ENCODE measurements at places on chromosomes 5 and 9.

DNA sequence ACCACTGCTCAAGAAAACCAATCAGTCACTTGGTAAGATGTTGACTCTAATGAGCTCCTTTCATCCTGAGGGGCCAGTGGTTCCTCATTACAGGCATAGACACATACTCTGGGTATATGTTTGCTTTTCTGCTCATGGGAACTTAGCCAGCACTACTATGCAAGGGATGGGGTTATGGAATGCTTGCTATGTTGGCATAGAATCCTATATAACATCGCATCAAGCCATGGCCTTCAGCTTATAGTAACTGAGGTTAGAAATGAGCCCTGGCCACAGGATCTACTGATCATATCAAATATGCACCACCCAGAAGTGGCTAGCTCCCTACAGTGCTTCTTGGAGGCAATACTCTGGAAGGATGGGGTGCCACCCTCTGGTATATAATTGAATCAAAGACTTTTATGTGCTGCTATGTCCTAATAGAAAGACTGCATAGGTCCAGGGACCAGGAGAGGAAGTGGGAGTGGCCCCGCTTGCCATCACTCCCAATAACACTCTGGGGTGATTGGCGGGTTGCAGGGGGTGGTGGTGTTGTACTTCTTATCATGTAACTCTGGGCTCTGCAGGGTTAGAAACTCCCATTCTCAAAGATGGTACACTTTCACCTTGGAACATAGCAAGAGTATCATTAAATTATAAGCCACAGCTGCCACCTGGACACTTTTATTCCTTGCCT lies 70.3 kb downstream of the ZNF366 start:
- no peak for DNase-seq

- no peak for DNase-seq
Measured at GRCh38 chr5:133405275-133406034, 206.9 kb downstream of the FSTL4 start.

DNA sequence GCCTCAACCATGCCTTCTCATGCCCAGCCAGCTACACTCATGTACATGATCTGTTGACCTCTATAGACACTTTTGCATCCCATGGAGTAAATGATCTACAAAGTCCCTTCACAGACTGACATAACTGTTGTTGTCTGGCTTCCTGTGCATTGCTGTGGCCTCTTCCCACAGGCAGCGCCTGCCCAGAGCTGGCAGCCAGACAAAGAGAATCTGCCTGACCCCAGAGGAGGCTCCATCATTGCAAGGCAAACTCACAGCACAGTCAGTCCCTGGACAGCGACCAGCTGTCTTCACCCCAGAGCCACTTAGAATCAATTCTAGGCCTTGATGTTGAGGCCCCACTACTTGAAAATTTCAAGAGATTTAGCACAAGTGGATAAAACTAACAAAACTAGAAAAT lies 65.5 kb downstream of the INSYN2B start:
- DNase-seq: no peak

DNA sequence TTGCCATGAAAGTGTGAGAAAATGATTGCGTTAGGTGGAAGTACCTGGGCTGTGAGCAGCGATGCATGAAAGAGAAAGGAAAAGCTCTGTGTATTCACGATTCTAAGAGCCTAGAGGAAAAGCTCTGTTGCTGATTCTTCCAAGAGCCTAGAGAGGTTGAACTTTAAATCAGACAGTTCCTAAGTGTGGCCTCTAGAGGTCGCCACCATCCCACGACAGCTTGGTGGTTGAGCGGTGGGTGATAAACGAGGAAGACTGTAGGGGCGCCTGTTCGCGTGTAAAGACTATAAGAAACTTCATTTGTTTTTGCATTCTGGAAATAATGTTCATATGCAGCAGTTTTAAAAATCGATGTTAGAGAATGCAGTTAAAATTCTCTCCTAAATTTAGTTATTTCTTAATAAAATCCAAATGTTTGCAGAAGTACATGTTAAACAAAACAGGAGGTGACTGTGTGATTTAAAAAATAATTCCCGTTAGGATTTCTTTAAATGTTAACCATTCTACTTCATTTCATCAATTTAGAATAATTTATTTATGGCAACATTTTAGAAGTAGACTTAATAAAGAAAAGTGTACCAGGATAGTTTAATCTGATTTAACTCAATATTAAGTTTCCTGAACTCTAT lies 107.7 kb downstream of the TENT4A start:
- peak; percentile 71 for DNase-seq

DNA sequence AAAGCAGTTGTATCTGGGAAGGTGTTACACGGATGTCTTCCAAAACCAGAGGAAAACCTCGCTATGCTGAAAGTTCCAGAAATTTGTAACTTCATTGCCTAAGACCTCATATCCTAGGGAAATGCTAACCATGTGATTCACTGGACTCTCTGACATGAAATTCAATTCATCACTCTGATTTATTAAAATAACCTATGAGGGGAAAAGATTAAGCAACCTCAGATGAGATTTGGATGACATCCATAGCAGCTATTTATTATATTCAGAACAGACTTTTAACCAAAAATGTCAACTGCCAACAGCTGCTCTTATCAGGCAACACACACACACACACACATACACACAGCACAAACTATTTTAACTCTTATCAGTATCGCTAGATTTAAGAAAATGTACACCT lies 1006.4 kb upstream of the CTNND2 start:
- DNase-seq: no peak

- no peak for DNase-seq
Measured at GRCh38 chr5:172887692-172888091, 53.6 kb downstream of the ERGIC1 start.

GRCh38 chr9:113593682-113594281 lies 130.3 kb downstream of the RGS3 start:
- DNase-seq: no peak

GRCh38 chr5:173884402-173885053 lies 3.6 kb upstream of the CPEB4 start:
- DNase-seq: peak; percentile 75

DNA sequence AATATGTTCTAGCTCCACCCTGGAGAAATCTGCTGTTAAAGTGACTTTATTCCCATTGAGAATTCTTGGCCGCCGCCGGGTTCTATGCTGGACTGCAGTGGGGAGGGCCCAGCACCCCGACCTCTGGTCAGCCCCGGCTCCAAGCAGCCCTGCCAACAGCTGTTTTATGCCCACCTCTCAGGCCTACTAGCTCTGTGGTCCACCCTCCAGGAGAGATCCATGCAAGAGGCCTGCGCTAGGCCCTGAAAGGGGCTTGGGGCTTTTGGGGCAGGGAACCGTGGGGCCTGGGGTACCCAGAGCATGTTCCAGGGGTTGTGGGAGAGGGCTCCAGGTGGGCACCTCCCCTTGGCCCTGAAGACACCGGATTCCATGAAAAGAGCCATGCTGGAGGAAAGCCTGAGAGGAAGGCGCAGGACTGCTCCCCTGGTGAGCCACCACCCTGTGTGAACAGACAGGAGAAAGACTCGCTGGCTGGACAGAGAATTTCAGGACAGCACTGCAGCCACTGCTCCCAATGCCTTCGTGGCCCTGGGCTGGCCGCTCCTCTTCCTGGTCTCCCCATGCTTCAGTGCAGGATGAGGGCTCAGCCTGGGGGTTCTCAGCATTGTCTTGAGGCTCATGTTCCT lies 44.6 kb upstream of the RUFY1 start:
- DNase-seq: no peak

- DNase-seq: no peak
Measured at GRCh38 chr5:160297776-160298175, 14.6 kb downstream of the CCNJL start.

DNA sequence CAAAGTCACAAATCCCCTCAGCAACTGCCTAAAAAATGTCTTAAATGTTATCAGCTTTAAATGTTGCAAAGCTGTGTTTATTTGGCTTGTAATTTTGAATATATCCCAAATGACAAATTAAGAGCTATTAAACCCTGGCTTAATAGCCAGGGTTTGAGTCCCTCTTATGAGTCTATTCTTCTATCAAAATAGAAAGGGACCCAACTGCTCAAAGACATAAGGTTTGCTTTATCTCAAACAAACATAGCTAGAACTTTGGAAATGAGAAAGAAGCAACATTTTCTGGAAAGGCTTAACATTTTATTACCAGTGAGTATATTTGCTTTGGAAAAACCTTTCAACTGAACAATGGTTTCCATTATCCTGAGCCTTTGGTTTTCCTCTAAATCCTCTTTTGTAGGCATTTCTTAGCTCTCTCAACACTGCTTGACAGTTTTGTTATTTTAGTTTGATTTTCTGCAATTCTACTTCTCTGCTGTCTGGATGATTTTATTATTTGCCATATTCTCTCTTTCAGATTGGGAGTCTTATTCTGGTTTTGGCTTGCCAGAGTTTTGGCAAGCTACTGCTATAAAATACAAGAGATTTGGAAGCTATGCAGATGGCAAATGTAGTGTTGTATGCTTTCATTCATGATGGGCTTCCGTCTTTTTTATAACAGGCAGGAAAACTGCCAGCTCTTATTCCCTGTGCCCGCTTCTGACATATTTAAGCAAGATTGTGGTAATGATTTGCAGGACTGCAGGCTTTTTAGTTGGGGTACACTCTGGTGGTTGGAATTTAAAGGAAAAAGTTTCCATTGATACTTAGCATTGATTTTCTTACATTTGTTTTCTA lies 734.9 kb downstream of the DTWD2 start:
- DNase-seq: no peak

GRCh38 chr5:124060413-124061067 lies 548.6 kb downstream of the CSNK1G3 start:
- no peak for DNase-seq

GRCh38 chr9:8907868-8908267 lies 1108.3 kb upstream of the DMAC1 start:
- DNase-seq: no peak

GRCh38 chr5:13477118-13477737 lies 467.3 kb downstream of the DNAH5 start:
- no peak for DNase-seq

- no peak for DNase-seq
Measured at GRCh38 chr5:106759581-106759980, 911.2 kb downstream of the EFNA5 start.

DNA sequence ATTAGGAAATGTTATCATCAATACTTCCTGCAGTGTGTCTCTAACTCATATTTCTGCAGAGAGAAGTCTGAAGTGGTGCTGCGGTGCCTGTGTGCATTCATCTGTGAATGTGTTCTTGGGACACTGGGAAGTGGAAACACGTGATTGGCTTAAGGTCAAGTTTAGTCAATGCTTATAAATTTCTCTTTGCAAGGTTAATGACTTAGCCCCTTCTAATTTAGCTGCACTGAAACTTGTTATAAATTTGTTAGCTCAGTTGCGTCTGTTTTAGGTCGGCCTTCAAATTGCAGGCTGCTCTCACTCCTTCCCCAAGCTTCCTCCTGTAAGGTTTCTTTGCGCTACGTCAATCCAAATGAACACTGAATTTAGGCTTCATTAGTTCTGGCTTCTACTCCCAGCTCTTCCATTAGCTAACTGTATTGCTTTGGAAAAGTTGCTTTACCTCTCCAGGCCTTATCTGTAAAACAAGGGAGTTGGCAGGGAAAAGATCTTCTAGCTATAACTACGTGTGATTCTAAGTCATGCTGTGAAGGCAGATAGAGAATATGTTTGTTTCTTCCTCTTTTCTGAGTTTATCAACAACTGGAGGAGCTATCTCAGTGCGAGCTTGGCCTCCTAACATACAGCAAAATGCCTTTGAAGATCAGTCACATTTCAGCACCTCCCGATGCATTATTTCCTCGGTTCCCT lies 341.8 kb downstream of the NFIB start:
- DNase-seq: no peak

DNA sequence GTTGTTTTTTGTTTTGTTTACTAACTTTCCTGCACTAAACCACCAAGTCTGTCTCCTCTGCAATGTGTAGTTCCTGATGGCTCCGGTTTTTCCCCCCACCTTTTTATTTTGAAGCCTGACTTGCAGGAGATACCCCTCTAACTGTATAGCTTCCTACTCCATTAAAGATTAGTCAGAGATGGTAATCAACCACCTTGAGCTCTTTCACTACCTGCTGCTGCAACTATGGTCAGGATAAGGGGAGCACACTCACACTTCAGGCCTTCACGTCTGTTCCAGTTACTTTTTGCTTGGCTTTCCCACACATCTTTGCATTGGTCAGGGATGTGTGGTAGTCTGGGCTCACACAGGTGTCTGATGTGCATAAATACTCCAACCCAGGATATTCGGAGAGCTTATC lies 63.4 kb downstream of the NR6A1 start:
- no peak for DNase-seq

GRCh38 chr9:129550199-129550839 lies 70.6 kb downstream of the C9orf50 start:
- no peak for DNase-seq

GRCh38 chr5:80796846-80797245 lies 142.1 kb upstream of the DHFR start:
- DNase-seq: no peak

DNA sequence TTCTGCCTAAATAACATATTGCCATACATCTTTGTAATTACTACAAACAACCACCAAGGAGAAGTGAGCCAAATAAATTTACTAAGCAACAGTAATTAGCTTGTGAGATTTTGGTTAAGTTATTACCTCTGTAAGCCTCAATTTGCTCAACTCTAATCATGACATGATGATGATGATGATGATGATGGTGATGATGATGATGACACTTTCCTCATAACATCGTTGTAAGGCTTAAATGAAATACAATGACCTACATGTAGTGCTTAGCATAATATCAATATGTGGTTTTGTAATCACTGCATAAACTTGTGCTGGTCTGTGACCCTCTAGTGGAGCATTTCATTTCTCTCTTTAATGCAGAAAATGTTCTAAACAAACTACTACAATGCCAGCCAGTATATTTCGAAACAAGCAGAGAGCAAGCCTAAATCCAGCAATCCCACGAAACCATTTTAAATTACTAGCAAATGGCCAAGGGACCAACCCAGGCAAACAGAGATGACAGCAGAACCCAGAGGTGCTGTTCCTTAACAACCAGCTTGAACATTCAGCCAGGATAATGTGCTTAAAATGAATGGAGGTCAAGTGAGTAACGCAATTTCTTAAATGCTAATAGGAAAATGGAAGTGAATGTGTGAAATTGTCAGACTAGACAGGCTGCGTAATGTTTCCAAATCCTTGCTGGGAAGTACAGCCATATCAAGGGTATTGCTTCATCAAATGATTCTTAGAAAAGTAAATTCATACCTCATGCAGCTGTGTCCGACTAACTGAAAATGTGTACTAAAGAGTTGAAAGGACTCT lies 281.9 kb upstream of the PUM3 start:
- no peak for DNase-seq

GRCh38 chr9:35616681-35617459 lies 1.3 kb downstream of the CD72 start:
- DNase-seq: peak; percentile 88

GRCh38 chr9:71758785-71759184 lies 9.5 kb downstream of the CEMIP2 start:
- no peak for DNase-seq

All from activated CD8-positive, alpha-beta T cell treated with anti-CD3 and anti-CD28 coated beads for 36 hours (primary cell).